ENCODE measurements at places on chromosomes 16 and 17. TPM values are rescaled to one million over a fixed set of nuclear protein-coding genes. Genes with fewer than 3 reads are reported as not detected.

DNA sequence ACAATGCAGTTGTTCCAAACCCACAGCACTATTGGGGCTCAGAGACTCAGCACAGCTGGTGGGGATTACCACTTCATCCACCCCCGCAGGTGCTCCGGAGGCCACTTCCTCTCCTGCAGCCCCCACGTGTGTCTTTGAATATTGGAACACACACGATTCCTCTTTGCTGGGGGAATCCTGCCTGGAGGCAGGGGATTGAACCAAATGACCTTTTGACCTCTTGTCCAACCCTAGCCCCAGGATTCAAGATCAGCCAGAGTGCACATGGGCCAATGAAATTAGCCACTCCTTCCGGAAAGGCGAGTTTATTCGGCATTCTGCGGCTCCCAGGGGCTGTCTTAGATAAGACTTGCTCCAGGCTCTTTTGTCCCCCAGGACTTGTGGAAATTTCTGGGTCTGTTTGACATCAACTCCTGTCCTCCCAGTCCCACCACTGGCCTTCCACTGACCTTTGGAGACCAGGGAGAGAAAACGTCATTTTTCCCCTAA is 350.2 kb downstream of the FOXL1 start:
- DNase-seq: no peak

- no peak for DNase-seq
These were observed 1.8 kb downstream of the CD300C start for GRCh38 chr17:74543891-74544760.

- no peak for DNase-seq
These were observed 50.4 kb upstream of the BCAR1 start for GRCh38 chr16:75301804-75302203.

- no peak for DNase-seq
These were observed 24.2 kb downstream of the SPACA3 start for GRCh38 chr17:33015716-33016346.

- DNase-seq: no peak
These were observed 15.8 kb upstream of the ITGAD start for GRCh38 chr16:31377210-31377903.

DNA sequence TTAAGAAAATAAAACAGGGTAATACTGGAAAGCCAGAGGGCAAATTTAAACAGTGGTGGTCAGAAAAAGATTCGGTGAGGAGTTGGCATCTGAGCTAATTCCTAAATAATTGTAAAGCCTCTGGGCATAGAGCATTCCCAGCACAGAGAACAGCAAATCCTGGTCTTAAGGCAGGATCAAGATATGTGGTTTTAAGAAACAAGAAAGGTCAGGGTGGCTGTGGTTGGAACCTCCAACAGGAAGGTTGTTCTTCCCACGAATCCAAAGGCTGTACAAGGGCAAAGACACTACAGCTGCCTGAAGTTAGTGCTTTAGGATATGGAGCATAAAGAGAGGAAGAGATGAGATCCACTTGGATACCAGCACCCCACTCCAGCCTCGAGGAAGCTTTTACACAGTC is 114.6 kb downstream of the ZNF18 start:
- DNase-seq: no peak

DNA sequence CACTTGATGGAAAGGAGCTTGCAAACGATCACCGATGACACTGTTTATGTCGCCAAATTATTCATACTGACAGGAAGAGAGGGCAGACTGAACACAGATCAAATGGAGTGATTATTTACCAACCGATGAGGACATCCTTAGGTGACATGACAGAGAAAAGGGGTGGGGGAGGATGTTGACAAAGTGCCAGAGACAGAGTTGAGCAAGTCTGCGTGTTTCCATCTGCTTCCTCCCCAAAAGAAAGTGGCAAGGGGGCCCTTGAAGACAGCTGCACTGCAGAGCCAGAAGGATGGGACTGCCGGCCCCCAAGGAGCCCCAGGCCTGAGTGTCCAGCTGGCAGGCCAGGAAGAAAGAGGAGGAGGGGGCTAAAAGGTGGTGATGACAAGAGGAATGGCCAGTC is 191.0 kb upstream of the RPL38 start:
- DNase-seq: no peak

DNA sequence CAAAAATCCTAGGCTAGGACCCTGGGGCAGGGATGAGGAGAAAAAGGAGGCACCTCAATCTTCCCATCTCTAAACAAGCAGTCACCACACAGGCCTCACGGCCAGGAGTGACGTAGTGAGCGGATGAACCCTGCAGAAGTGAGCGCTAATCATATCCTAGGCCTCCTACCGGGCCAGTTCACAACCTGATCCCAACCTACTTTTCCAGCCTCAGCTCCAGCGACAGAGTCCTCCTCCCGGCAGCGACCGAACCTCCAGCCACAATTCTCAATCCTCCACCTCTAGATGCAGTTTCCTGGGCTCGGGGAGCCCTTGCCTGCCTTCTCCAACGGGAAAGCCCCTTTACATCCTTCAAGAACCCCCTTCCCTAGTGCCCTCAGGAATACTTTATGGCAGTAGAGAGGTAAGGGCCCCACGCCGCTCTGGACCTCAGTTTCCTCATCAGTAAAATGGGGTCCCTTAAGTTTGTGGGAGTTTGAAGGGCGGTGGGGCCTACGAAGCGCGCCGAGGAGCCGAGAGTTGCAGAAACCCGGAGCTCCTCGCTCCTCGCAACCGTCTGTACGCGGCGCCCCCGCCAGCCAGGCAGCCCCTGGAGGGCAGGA is 1.4 kb downstream of the ZNF668 start:
- DNase-seq: no peak

DNA sequence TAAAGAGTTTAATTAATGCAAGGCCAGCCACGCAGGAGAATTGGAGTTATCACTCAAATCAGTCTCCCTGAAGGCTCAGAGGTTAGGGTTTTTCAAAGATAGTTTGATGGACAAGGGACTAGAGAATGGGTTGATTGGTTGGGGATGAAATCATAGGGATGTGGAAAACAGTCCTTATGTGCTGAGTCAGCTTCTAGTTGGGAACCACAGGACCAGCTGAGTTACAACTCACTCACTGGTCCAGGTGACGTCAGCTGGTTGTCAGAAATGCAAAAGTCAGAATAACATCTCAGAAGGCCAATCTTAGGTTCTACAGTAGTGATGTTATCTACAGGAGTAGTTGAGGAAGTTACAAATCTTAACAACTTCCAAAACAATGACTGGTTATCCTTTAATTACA is 47.6 kb downstream of the CPD start:
- no peak for DNase-seq

DNA sequence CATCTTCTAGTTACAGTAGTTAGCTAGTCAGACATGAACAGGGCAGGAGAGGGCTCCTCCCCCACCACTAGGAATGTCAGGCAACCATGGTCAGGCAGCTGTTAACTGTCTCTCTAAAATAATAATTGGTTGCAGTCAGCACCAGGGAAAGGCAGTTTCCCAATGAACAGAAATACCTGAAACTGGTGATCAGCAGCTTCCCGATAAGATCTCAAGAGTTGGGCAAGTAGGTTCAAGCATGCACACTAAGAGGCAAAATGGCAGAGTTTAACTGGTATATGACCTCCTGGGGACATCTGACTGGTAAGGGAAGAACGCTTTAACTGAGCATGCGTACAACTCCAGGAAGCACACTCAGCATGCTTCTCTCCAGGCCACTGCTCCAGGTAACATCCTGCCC is 12.6 kb upstream of the XYLT1 start:
- no peak for DNase-seq

Gene TLK2
- 47.3 TPM for polyA plus RNA-seq

Gene TBC1D28
- polyA plus RNA-seq: not detected

Gene CD19
- polyA plus RNA-seq: not detected

Gene SEPTIN1
- 0.22 TPM for polyA plus RNA-seq

Data from BJ (cell line).